ENCODE measurements at places on chromosomes 3 and 15.

GRCh38 chr3:128226186-128226725 lies 73.0 kb downstream of the EEFSEC start:
- DNase-seq = no peak

- DNase-seq = no peak
Measured at GRCh38 chr15:66132251-66132816, 121.2 kb downstream of the MEGF11 start.

DNA sequence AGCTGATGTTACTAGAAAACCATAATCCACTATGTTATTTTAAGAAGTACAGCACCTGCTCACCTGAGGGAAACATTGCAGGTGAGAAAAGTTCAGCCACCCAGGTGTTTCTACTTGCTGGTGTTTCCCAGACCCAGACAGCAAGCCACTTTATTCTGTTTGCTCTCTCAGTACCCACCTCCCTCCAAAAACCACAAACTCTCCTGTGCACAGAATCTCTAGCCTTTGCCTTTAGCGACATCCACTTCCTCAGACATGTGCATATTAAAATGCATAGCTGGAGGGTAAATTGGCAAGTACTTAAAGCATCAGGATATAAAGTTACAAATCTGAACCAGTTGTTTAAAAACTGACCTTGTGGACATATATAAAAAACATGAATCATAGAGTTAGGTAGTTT lies 36.7 kb downstream of the VGLL3 start:
- DNase-seq = no peak

GRCh38 chr3:70006089-70006488 lies 6.6 kb downstream of the SAMMSON start:
- DNase-seq = no peak

DNA sequence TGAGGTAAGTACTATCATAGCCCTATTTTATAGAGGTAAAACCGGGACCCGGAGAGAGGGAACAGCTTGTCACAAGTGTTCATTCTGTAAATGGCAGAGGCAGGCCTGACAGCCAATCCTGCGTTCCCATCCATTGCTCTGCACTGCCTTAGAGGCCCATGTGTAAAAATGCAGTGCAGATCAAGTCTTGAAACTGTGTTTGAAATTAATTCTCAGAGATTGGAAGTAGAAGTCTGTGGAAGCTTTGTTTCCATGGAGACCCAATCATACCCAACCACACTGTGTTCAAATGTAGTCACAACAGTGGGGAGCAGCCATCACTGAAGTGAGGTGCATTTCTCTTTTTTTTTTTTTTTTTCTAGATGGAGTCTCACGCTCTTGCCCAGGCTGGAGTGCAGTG lies 13.1 kb upstream of the DNASE1L3 start:
- no peak for DNase-seq

GRCh38 chr3:43950775-43951174 lies 260.0 kb downstream of the ABHD5 start:
- DNase-seq = no peak

DNA sequence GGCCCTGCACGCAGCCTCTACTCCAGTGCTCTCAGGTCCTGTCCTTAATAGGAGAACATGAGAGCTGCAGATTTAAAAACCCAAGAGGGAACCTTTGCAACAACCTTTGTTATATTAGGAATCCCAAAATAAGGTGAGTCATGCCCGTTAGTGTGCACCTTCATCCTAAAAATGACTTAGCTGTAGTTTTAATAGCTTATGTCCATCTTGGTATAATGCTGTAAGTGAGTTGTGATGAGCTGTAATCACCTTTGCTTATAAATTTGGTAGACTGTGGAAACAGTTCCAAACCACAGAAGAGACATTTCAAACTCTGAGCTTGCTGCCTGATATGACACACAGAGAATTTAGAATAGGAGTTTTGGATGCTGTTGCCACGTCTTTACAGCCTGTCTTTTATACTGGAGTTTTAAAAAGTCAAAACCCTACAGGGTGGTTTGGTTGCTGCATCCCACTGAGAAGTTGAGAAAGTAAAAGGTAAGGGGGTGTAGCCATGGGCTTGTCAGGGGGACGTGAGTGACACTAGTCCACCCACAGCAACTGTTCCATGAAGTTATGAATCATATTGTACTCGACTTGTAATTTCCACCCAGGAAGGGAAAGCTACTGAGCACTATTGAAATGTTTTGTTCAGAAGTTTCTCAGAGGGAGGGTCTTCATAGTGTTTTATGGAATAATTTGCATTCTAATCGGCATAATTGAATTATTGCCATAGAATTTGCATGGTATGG lies 27.4 kb upstream of the CD47 start:
- DNase-seq = no peak
